ENCODE measurements at places on chromosomes 1 and 21. TPM values are rescaled to one million over a fixed set of nuclear protein-coding genes. Genes with fewer than 3 reads are reported as not detected.

CD247 gene
- total RNA-seq = 197 TPM

S100A2 gene
- 0.50 TPM for total RNA-seq

OPRD1 gene
- not detected for total RNA-seq

EFNA3 gene
- 1.9 TPM for total RNA-seq

PKN2 gene
- 20.0 TPM for total RNA-seq

XCL2 gene
- 17.8 TPM for total RNA-seq

FNDC5 gene
- not detected for total RNA-seq

CHI3L2 gene
- total RNA-seq = 6.7 TPM

PEAR1 gene
- not detected for total RNA-seq

NPHS2 gene
- total RNA-seq = not detected

C1orf105 gene
- not detected for total RNA-seq

RPE65 gene
- total RNA-seq = not detected

FMN2 gene
- not detected for total RNA-seq

MXRA8 gene
- 0.61 TPM for total RNA-seq

GBP5 gene
- total RNA-seq = 279 TPM

MAP1LC3C gene
- total RNA-seq = not detected

FAM151A gene
- total RNA-seq = not detected

DTL gene
- total RNA-seq = 86.2 TPM

HTR1D gene
- not detected for total RNA-seq

ADGRL2 gene
- not detected for total RNA-seq

HAO2 gene
- total RNA-seq = not detected

S100B gene
- total RNA-seq = 0.77 TPM

SYT2 gene
- total RNA-seq = not detected

CYP4Z1 gene
- not detected for total RNA-seq

KIF14 gene
- total RNA-seq = 30.8 TPM

RXFP4 gene
- not detected for total RNA-seq

PIK3R3 gene
- 9.6 TPM for total RNA-seq

FALEC gene
- total RNA-seq = not detected

OLIG2 gene
- not detected for total RNA-seq

FAM72C gene
- total RNA-seq = 15.3 TPM

THEM5 gene
- not detected for total RNA-seq

IPP gene
- 10.8 TPM for total RNA-seq

SPRR2B gene
- not detected for total RNA-seq

TRNP1 gene
- 0.15 TPM for total RNA-seq

SPRR3 gene
- total RNA-seq = not detected

LZIC gene
- total RNA-seq = 27.7 TPM

KLF18 gene
- not detected for total RNA-seq

HAPLN2 gene
- not detected for total RNA-seq

RAB7B gene
- not detected for total RNA-seq

CLIC6 gene
- not detected for total RNA-seq

HJV gene
- total RNA-seq = not detected

Measured in activated CD8-positive, alpha-beta memory T cell treated with anti-CD3 and anti-CD28 coated beads, Interleukin-2, amount 10 ng/mL, durations not matched to agents 7 days and 5 days (primary cell).